ENCODE measurements at places on chromosomes 7 and 10. TPM values are rescaled to one million over a fixed set of nuclear protein-coding genes. Genes with fewer than 3 reads are reported as not detected.

DNA sequence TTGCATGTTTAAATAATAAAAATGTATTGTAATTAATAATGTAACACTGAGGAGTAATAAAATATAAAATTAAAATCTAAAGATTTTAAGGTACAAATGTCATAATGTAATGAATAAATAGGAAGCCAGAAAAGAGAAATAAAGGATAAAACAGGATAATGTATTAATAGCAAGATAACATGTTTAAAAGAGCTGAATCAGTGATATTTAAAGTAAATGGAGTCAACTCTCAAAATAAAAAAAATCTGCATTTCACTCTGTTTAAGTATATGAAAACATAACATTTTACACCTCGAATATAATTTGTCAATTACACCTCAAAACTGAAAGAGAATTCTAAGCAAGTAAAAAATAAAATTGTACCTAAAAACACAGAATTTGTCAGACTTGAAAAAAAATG lies 44.1 kb downstream of the GRM3 start:
- no peak for DNase-seq

- DNase-seq, result no peak
Measured at GRCh38 chr10:133555521-133555920, 9.9 kb downstream of the SYCE1 start.

Gene HYAL4
- not detected for total RNA-seq

Gene LRWD1
- 18.0 TPM for total RNA-seq

Measured in Calu3 (cell line).